ENCODE measurements at places on chromosomes 3 and 15. TPM values are rescaled to one million over a fixed set of nuclear protein-coding genes. Genes with fewer than 3 reads are reported as not detected.

The ZNF501 gene
- 5.0 TPM for total RNA-seq

GRCh38 chr3:117995842-117996437 is 1038.7 kb downstream of the IGSF11 start:
- DNase-seq, result no peak

The CPEB1 gene
- total RNA-seq, result 1.8 TPM

The MUSTN1 gene
- total RNA-seq, result 14.8 TPM

GRCh38 chr15:44087578-44088465 is 107.2 kb downstream of the FRMD5 start:
- DNase-seq, result no peak

DNA sequence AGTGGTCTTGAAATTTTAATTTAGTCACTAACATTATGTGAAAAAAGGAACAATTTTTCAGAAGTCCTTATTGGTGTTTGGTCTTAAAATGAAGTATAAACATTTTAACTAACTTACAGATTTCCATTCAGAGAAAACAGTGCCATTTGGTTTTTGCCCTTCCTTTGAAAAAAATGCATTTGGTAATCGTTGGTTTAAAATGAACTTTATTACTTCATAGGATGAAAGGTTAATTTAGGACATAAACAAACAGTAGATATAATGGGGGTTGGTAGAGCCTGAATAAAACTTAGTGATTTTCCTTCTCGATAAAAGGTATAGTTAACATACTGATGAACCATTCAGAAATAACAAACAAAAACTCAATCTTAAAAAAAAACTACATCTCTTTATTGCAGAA is 39.7 kb downstream of the TFG start:
- no peak for DNase-seq

Data from left cardiac atrium (tissue), 4 donors.